ENCODE measurements at places on chromosomes 5 and 9. TPM values are rescaled to one million over a fixed set of nuclear protein-coding genes. Genes with fewer than 3 reads are reported as not detected.

PCDHGA3 gene
- 0.15 TPM for total RNA-seq

CCNO gene
- total RNA-seq = 0.26 TPM

NUDT12 gene
- not detected for total RNA-seq

SPATA31C1 gene
- total RNA-seq = not detected

C7 gene
- total RNA-seq = not detected

APBA1 gene
- total RNA-seq = 0.79 TPM

PCDHGA5 gene
- 0.09 TPM for total RNA-seq

C9 gene
- not detected for total RNA-seq

SHISAL2B gene
- not detected for total RNA-seq

G3BP1 gene
- total RNA-seq = 279 TPM

DNA sequence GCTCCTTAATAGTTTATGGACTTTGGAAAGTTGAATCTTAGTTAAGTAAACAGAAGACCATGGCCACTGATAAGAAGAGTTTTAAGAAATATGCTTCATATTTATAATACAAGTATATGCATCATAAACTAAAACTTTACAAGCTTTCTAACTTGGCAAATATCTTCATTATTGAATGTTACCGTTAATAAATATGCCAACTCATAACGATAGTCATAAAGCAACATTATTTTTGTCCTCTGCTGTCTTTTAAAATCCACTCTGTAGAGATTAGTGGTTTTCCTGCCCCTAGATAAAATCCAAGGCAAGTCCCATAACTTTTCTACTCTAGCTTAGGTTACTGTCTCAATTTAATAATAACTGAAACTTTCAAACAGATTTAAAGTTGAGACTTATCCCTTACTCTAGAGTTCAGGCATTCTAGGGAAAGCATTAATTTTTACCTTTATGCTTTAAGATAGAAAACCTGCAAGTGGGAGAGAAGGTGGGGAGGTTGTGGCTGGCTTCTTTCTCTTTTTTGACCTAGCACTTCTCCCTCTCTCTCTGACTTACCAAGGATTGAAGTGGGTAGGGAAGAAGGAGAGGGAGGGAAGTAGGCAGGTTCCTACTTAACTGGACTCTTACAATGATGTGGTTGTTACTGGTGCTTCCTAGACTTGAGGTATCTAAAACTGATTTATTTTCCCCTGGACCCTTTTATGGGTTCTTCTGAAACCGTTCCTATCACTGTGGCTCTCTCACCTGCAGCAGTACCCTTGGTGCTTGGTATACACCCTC lies 29.6 kb downstream of the RNF145 start:
- no peak for DNase-seq

GRCh38 chr9:70852711-70853240 lies 268.6 kb downstream of the TRPM3 start:
- DNase-seq = no peak

- no peak for DNase-seq
Measured at GRCh38 chr9:109039539-109039938, 26.2 kb upstream of the CTNNAL1 start.

- no peak for DNase-seq
Measured at GRCh38 chr9:133073086-133074014, 11.6 kb downstream of the CEL start.

- DNase-seq = no peak
Measured at GRCh38 chr5:116488356-116489041, 86.1 kb downstream of the SEMA6A start.

DNA sequence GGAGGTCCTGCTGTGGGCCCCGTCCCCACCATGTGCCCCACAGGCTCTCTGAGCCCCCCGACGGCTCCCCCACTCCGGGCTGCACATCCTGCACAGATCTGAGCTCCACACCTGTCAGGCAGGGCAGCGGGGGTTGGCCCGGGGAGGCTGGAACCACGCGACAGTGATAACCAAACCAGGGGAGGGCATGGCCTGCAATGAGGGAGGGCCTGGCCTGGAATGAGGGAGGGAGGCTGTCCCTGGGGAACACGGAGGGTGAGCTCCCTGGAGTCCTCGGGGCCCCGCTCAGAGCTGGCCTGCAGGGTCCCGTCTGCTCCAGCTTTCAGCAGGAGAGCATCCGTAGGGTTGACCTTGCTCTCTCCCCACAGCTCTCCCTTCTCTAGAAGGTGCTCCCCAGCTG lies 30.5 kb downstream of the SLC9A3 start:
- no peak for DNase-seq

DNA sequence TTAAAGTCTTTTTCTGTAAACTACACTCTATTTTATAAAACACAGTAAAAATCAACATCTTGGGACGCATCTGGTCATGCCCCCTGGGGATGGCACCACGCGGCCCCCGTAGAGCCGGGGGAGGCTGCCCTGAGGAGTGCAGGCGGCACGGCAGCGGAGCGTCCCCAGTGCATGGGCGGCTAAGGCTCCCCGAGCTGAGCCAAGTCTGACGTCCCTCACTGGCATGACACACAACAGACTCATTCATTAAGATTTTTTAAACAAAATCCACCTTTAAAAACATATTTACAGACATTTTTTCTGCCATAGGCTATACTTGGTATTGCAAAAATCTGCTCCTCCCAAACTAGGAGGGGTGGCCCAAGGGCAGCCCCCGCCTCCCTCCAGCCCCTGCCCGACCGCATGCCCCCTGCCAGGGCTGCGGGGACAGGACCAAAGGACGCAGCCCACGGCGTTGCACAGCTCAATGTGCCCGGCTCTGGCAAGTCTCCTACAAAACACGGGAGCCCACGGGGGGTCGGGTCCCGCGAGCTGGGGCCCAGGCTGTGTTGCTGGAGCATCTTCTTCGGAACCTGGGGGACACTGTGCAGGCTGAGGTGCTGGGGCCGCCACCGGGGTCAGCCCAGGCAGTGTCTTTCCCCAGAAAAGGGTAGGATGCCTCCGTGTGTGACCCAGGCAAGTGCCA lies 11.8 kb upstream of the SEC16A start:
- DNase-seq = no peak

GRCh38 chr9:567747-568305 lies 273.7 kb upstream of the DMRT1 start:
- DNase-seq = no peak

DNA sequence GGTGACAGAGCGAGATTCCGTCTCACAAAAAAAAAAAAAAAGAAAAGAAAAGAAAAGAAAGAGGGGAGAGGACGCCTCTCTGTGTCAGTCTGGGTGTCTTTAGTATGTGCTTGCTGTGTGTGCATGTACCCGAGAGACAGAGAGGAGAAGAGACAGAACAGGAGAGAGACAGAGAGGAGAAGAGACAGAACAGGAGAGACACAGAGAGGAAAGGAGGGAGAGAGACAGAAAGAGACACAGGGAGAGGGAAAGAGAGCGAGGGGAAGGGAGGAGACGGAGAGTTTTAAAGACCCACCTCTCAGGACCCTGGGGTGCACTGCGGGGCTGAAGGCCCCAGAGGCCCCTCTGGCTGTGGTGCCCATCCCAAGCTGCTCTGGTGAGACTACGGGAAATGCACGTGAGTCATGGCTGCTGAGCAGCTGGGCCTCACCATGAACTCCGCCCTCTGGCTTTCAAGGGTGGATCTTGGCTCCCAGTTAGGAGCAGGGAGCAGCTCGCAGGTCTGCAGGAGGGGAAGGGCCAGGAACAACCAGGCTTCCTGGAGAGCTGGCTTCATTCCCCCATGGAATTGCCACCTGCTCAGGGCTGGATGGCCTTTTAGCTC lies 7.9 kb downstream of the SLC6A3 start:
- peak; percentile 14 for DNase-seq

GRCh38 chr9:28820741-28821140 lies 1247.5 kb upstream of the C9orf72 start:
- no peak for DNase-seq

DNA sequence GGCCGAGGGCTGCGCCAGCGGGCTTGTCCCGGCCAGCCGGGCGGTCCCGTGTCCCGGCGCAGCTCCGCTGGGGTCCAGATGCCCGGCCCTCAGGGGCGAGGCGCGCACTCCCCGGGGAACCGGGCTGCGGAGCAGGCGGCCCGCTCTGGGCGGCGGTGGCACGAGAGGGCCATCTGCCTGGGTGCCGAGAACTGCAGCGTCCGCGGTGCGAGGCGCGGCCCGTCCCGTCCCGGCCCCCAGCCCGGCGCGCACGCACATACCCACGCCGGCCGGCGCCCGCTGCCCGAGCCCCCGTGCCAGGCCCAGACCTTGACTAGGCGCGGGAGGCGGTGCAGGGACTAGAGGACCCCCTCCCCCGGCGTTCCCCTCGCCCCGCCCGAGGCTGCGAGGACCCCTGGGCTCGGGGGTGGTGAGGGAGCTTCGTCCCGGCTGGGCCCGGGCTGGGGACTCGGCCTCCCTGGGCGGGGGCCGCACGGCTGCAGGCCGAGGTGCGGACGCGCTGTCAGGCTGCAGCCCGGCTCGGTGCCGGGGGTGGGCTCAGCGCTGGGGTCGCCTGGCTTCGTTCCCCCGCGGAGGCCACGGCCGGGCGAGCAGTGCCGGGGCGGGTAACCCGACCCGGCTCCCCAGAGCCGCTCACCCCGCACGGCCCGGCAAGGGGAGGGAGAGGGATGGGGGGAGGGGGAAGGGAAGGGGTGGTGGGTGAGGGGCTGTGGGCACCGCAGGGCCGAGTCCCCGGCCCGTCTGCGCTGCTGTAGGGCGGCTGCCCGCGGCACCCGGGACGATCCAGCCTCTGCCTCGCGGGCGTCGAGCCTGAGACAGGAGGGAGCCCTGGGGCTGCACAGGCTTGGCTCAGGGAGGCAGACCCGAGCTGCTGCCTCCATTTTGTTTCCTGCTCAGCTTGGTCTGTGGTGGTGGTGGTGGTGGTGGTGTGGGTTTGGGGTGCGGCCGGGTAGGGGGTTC lies 1.2 kb upstream of the NSD1 start:
- DNase-seq = peak; percentile 69

DNA sequence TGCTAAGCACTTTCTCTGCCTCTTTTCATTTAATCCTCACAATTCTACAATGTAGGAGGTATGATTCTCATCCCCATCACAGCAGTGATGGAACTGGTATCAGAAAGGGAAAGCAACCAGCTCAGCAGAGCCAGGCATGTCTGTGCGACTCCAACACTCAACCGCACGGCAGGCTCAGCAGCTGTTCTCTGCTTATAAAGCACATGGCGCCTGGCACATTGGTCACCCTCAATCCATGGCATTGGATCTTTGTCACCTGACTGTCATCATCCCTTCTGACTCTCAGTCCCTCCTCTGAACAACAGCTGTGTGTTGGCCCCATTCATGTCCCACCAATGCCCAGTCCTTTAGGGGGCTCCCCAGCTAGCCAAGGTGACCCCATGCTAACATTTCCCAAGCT lies 45.1 kb upstream of the HAND1 start:
- DNase-seq = no peak

GRCh38 chr9:113579283-113580040 lies 115.9 kb downstream of the RGS3 start:
- peak; percentile 71 for DNase-seq

DNA sequence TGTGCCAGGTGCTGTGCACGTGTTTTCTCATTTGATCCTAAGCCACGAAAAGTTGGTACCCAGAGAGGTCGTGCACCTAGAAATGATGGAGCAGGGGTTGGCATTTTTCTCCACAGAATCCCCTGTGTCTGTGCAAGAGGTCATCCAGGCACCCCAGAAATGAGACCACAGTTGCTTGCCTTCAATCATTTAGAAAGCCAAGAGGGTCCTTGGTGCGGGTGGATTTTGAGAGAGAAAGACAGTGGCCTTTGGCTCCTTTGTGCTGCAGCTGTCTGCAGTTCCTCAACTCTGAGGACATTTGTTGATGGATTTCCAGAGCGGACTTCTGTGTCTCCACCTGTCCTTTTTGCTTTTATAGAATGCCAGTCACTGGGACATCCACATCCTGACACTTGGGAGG lies 33.8 kb upstream of the SPRY4 start:
- DNase-seq = no peak

DNA sequence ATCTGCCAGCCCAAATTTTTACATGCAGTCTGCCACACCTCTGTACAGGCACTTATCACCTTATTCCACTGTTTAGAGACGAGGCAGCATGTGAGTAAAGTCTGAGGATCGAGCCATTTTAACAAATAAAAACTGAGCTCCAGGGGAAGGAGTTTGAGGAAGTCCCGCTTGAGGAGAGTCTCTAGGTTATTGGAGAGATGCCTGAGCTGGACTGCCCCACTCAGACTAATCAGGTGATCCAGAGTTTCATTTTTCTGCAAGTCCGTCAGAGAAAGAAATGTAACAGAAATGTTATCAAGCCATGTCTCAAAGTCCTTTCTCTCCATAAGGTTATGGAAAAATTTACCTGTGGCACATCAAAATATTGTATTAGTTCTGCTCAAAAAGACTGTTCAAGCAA lies 5.3 kb downstream of the FBXW2 start:
- DNase-seq = no peak

GRCh38 chr5:107476783-107477182 lies 194.0 kb downstream of the EFNA5 start:
- DNase-seq = peak; percentile 78

- no peak for DNase-seq
Measured at GRCh38 chr9:36946653-36947052, 87.4 kb downstream of the PAX5 start.

- no peak for DNase-seq
Measured at GRCh38 chr5:148091991-148092964, 28.5 kb downstream of the SPINK5 start.

DNA sequence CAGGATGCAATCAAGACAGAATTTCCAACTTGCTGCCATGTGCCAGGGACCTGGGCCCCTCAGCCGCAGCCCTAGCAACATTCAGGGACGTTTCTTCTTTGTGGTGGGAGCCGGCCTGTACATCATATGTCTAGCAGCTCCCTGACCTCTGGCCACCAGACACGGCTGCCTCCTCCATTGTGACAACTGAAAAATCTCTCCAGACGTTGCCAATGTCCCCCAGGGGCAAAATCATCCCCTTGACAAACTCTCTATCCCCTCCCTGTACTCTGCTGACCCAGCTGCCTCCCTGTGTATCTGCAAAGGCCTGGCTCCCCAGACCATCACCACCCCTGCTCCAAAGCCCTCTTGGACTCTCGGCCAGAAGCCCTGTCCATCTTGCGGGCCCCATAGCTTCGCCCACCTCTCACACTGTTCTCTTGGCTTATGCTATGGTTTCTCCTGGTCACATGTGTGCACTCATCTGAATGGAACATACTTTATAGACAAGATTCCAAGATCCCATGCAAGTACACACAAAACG lies 40.8 kb downstream of the BICD2 start:
- peak; percentile 18 for DNase-seq

- DNase-seq = no peak
Measured at GRCh38 chr9:88980740-88981203, 10.5 kb upstream of the S1PR3 start.

GRCh38 chr9:100515578-100516494 lies 42.9 kb downstream of the TMEFF1 start:
- DNase-seq = no peak

- DNase-seq = no peak
Measured at GRCh38 chr9:127676638-127677037, 30.1 kb upstream of the CFAP157 start.

DNA sequence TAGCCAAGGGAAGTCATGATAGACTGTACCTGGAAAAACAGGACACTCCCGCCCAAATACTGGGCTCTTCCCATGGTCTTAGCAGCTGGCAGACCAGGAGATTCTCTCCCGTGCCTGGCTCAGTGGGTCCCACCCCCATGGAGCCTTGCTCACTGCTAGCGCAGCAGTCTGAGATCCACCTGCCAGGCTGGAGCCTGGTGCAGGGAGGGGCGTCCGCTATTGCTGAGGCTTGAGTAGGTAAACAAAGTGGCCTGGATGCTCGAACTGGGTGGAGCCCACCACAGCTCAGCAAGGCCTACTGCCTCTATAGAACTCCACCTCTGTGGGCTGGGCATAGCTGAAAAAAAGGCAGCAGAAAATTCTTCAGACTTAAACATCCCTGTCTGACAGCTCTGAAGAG lies 10.1 kb upstream of the THG1L start:
- no peak for DNase-seq

- DNase-seq = no peak
Measured at GRCh38 chr5:61559146-61559545, 227.1 kb downstream of the ZSWIM6 start.
